NCI-H446 (cell line): ENCODE measurements at places on chromosomes 5 and 9.

DNA sequence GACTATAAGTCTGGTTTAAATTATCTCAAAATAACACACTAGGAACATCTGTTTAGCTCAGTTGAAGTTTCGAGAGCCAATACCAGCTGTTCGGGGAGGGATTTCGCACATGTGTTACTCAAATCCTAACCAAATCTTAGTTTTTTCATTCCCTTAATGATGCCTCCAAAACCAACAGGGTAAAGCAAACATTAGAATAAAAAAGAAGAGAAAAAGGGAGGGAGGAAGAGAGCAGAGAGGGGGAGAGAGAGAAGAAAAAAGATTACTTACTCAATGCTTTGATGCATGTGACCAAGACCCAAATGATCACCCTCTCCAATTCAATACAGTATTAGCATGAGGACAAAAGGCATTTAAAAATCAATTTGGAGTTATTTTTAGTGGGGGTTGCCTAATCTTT lies 86.0 kb upstream of the NR5A1 start:
- no peak for DNase-seq

DNA sequence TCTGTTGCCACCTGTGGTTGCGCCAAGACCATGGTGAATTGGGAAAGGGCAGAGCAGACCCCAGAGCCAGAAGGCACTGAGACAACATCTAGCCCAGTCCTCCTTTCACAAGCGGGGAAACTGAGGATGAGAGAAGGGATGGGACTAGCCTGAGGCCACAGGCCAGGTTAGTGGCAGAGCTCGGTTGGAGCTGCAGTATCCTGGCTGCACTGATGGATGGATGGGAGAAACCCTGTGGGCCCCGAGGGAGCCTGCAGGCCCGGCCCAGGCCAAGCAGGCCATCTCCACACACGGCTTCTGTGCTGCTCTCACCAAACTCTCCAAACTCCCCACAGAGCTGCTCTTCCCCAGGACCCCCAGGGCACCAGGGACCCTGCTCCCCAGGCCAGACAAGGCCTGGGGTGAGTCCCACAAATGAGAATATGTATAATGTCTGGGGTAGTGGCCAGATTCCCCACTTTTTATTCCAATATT lies 60.2 kb downstream of the TSTD2 start:
- DNase-seq: no peak

DNA sequence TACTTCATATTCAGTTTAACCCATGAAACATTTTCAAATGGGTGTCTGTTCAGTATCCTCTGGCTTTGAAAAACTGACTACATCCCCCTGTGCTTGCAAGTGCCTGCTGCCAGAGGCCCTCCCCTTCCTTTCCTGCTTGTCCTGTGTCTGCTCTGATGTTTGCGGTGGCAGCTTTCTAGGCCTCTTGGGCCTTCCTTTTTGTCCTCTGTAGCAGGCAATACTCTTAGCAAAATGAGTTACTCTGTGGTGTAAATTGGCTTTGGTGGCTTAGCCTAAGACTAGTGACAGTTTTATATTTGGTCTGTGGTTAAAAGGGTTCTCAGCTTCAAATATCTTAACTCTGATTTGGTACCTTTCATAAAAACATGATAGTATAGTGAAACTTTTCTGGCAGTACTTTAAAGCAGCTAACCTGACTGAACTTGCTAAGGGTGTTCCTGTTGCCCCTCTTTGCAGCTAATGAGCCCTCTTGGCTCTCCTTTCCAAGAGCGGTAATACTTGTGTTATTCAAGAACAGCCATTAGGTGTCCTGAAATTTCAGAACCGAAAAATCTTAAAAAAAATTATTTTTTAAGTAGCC lies 76.6 kb downstream of the GOLM1 start:
- DNase-seq: no peak

DNA sequence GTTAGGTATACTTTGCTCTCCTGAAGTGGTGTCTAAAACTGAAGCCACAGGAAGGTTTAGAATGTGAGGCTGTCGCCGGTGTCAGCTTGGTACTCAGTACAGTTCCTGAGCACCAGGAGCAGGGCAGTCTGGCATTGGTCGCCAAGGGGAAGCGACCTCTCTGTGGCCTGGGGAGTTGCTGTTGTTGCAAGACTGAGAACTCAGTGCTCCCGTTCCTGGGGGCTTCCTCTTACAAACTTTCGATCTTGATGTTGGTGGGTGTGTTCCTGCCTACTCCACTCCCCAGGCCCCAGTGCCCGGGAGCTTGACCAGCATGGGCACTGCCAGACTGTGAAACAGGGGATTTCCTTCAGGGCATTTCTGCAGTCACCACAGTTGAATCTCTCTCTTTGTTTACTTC lies 52.4 kb upstream of the PPARGC1B start:
- DNase-seq: no peak

DNA sequence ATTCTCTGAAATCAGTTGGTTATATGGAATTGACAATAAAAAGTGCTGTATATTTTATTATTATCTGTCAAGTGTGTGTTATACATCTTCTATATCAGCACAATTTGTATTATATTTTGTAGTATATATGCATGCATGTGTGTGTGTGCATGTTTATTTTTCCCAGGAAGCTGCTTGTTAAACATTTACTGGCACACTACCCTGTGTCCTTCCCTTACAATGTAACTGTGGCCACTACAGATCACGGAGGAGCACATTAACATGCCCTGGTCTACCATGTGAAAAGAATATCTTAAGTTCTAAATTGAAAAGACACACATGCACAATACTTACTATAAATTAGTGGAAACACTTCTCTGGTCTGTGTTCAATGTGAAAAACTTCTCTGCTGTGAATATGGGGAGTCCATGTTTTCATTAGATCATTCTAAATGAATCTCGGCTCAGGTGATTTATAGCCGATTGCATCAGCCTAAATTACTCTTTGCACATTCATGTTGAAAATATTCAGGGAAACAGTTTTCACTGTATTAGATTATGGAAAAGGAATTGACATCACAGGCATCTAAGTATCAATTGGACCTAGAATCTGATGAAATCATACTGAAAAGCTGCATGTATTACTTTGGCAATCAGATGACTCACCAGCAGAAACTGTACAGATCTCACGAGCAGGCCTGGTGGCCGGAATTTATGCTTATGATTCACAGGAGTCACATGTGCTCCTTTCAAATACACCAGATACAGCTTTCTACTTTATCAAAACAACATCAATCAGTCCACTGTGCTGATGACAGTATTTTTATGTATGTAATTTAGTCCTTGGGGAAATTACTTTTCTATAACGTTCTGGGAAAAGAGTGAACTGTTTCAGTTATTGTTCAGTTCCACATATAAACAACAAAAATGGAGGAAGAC lies 39.4 kb downstream of the LURAP1L start:
- DNase-seq: peak; percentile 80

GRCh38 chr5:30341466-30341865 lies 852.0 kb upstream of the CDH6 start:
- no peak for DNase-seq

- DNase-seq: no peak
Measured at GRCh38 chr5:133994990-133995333, 9.8 kb downstream of the VDAC1 start.

GRCh38 chr5:114324282-114324681 lies 37.6 kb upstream of the KCNN2 start:
- DNase-seq: no peak

GRCh38 chr5:176671399-176671798 lies 24.1 kb downstream of the TSPAN17 start:
- DNase-seq: no peak

DNA sequence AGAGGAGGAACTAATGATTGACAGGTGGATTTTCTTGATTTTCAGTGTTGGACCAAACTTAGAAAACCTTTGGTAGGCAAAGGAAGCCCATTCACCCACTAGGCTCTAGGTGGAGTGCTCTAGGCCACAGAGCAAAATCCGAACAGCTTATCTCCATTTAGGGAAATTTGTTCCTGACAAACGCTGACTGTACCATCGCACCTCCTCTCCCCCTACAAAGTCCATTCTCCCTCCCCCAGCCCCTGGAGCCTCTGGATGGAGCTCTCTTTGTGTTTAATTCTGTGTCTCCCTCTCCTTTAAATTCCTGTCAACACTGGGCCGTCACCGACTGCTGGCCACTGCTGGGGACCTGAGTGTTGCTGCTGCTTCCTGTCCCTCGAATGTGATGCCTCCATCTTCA lies 350.1 kb upstream of the IRX2 start:
- DNase-seq: no peak

DNA sequence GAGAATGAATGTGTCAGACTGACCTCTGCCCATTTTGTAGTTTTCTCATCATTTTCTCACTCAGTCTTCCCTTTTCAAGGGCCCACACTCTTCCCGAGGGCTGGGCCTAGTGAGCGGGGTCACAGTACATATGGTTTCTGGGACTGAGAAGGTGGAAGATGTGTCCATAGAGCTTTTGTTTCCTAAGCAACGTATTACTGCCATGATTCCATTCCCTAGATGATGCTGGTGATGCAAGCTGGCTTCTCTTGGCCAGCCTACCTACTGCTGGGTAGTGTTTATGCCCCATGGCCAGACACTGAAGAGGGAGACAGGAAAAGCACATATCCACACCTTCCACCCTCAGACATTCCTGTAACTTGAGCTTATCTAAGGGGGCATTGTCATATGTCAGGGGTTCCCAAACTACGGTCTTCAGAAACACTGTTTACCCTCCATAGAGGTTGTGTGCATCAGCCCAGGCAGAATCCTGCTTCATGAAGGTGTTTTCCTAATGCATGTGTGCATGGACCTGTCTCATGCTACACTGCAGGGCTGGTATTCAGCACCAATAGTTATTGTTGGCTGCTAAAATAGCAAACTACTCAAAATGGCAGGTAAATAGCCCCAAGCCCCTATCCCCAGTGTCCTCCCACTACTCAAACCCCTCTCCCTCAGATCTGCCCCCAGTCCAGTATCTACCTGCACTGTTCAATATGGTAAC lies 9.5 kb downstream of the IRF1 start:
- no peak for DNase-seq

GRCh38 chr9:71901695-71902597 lies 9.0 kb downstream of the ABHD17B start:
- no peak for DNase-seq

DNA sequence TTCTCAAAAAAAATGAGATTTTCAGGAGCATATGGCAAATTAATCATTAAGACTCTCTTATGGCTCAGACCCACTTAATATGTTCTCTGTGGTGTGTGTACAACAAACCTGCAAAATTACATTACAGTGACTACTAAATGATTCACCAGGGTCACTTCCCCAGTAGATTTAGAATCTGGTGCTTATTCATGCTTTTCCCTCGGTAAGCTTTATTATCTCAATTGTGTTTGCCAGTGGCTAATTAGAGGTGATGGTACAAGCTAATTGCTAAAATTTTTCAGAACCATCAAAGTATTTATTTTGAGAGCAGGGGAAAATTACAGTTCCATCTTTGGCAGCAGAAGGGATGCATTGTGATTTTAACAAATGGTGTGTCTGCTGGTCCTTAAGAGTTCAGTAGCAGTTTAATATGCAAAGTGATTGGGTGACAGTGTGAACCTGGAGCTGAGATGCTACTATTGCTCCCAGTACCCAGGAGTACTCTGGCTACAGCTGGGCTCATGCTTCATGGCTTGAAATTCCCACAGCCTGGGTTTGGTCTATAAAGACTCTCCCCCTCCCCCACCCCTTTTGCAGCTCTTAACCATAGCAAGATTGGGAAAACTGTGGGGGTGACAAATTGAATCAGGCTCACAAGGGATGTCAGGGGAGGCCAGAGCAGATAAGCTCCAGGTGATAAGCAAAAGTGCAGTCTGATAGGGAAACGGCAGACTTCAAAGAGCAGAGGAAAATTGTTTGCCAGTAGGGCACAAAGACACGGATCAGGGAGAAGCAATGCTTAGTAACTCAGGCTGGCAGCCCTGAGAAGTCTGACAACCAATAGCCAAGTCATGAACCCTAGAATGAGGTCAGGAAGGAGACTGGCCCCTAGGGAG lies 92.8 kb upstream of the RAD23B start:
- DNase-seq: no peak

GRCh38 chr5:160199410-160199911 lies 29.8 kb upstream of the FABP6 start:
- no peak for DNase-seq

- no peak for DNase-seq
Measured at GRCh38 chr5:105740242-105740641, 1930.5 kb downstream of the EFNA5 start.

- DNase-seq: no peak
Measured at GRCh38 chr5:136656811-136657210, 291.5 kb upstream of the TRPC7 start.

DNA sequence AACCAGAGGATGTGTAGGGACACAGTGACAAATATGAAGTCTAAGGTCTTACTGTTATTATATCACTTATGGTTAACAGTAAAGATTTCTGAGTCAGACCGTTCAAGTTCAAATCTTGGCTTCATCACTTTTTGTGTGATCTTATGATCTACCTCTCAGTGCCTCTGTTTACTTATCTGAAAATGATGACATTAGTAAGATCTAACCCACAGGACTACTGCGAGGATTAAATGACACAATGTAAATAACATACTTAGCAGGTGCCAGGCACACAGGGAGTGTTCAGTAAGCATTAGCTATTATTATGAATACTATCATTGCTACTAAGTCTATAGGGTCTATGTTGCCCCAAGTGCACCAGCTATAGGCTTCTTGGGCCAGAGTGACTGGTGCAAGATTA lies 2.0 kb downstream of the IRF1 start:
- no peak for DNase-seq

DNA sequence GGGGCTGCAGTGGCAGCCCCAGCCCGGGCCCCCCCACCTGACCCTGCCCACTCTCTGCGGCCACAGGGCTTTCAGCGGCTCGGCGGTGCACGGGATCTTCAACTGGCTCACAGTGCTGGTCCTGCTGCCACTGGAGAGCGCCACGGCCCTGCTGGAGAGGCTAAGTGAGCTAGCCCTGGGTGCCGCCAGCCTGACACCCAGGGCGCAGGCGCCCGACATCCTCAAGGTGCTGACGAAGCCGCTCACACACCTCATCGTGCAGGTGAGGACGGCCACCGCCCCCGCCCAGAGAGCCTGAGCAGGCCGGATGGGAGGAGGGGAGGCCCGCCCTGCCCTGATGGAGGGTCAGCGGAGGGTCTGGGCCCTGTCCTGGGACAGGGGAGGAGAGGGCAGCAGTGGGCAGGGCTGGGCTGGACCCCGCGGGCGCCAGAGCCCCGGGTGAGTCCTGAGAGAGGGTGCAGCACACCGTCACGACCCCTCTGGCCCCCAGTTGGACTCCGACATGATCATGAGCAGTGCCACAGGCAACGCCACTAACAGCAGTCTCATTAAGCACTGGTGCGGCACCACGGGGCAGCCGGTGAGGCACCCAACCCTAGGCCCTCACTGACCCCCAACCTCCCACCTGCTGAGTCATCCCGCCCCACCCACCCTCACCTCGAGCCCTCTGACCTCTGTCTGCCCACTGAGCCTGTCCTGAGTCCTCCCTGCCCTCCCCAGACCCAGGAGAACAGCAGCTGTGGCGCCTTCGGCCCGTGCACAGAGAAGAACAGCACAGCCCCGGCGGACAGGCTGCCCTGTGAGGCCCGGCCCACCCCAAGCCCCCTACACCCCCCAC lies 2.7 kb downstream of the SLC34A3 start:
- DNase-seq: no peak

- no peak for DNase-seq
Measured at GRCh38 chr5:31064215-31064614, 129.3 kb upstream of the CDH6 start.
